ENCODE measurements at places on chromosomes 11 and 22. TPM values are rescaled to one million over a fixed set of nuclear protein-coding genes. Genes with fewer than 3 reads are reported as not detected.

Gene DDTL
- total RNA-seq = 3.5 TPM

Gene OR8J1
- not detected for total RNA-seq

Gene WDR74
- 289 TPM for total RNA-seq

GRCh38 chr22:30219049-30219654, 27.4 kb downstream of the LIF start:
- DNase-seq = no peak
- no peaks in the 10 kb centered on the region for H3K27me3 ChIP-seq
- H3K4me3 ChIP-seq = no peak overlapping the region
- no peak overlapping the region for H3K27ac ChIP-seq
- peaks cover 48% of the 10 kb centered on the region for H3K4me1 ChIP-seq

GRCh38 chr11:73048446-73048845, 93.7 kb downstream of the FCHSD2 start:
- H3K4me1 ChIP-seq = no peaks in the 10 kb centered on the region
- no peaks in the 10 kb centered on the region for H3K27me3 ChIP-seq
- peak overlapping the region; percentile 9 for H3K27ac ChIP-seq
- H3K36me3 ChIP-seq = no peaks in the 10 kb centered on the region
- H3K4me3 ChIP-seq = no peak overlapping the region

GRCh38 chr22:36376265-36376664, 11.5 kb downstream of the MYH9 start:
- DNase-seq = no peak
- H3K4me1 ChIP-seq = peaks cover 100% of the 10 kb centered on the region
- H3K4me3 ChIP-seq = peak overlapping the region; percentile 42
- peaks cover 48% of the 10 kb centered on the region for H3K36me3 ChIP-seq

GRCh38 chr11:98234698-98235097, 786.1 kb upstream of the CNTN5 start:
- no peaks in the 10 kb centered on the region for H3K36me3 ChIP-seq
- H3K4me3 ChIP-seq = no peak overlapping the region
- no peaks in the 10 kb centered on the region for H3K27me3 ChIP-seq
- no peak overlapping the region for H3K27ac ChIP-seq

DNA sequence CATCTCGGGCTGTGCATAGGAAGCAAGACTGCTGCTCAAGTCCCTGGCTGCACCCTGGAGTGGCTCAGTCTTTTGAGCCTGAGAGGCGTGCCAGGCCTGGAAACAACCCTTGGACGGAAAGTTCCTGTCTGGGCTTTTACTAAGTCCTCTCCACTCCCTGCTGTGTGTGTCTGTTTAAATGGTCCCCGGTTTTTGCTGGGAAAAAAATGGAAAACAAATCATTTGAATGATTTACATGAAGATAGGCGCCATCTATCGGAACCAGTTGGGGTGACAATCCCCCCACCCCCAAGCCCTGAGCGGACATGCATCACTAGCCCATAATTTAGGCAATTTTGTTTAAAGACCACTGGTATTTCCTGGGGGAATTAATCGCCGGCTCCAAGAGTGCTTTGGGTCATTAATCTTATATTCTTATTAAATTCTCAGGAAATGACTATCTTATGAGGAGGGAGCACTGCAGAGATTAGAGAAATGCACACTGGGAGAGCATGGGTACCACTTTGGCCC, 2.7 kb upstream of the GAB2 start:
- peaks cover 5% of the 10 kb centered on the region for H3K27me3 ChIP-seq
- H3K27ac ChIP-seq = no peak overlapping the region
- peak; percentile 32 for DNase-seq

- no peaks in the 10 kb centered on the region for H3K27me3 ChIP-seq
- no peaks in the 10 kb centered on the region for H3K36me3 ChIP-seq
- H3K27ac ChIP-seq = no peak overlapping the region
- no peaks in the 10 kb centered on the region for H3K4me1 ChIP-seq
- no peak for DNase-seq
Measured at GRCh38 chr11:25769287-25769686, 562.6 kb upstream of the ANO3 start.

DNA sequence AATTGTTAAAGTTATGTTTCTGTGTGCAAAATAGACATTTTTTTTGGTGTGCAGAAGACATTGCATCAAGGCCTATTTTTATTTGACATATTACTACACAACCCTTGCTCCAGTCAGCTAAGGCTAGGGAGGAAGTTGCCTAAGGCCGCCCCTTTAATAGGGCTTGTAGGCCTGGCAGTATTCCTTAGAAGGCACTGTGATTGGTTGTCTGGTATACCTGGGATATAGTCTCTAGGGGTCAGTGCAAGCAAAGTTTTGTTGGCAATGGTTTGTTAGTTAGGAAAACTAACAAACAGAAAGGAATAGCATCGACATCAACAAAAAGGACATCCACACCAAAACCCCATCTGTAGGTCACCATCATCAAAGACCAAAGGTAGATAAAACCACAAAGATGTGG, 16.9 kb downstream of the CCDC15 start:
- no peak overlapping the region for H3K4me3 ChIP-seq
- no peaks in the 10 kb centered on the region for H3K36me3 ChIP-seq
- H3K27ac ChIP-seq = no peak overlapping the region
- DNase-seq = no peak
- H3K27me3 ChIP-seq = no peaks in the 10 kb centered on the region
- no peaks in the 10 kb centered on the region for H3K4me1 ChIP-seq

DNA sequence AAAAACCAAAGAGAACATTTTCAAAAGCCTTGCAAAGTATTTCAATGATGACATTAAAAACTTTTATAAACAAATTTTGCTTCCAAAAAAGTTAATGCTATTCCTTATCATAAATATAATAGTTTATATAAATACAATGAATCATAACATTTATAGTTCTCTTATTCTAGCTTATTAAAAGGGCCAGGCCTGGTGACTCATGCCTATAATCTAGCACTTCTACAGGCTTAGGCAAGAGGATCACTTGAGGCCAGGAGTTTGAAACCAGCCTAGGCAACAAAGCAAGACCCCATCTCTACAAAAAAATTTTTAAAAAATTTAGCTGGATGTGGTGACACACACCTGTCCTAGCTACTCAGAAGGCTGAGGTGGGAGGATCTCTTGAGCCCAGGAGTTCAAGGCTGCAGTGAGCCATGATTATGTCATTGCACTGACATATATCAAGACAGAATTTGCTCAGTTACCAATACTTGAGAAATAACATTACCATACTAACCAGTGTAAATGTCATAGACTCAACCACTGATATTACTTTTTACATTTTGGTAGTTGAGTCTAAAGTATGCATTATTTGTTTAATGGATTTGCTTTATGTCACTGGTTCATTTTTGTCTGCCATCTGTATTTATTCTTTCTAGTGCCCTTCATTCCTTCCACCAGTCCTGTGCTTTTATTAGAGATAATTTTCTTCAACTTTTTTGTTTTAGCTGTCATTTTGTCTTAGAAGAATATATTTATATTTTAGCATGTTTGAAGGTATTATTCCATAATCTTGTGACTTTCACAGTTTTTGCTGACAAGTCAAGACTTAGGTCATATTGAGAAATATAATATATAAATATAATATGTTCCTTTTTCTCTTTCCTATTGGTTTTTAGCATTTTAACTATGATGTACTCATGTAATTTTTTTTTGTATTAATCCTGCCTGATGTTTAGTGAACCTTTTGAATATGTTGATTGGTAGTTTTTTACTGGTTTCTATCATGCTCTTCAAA, 56.2 kb downstream of the CYP2R1 start:
- no peaks in the 10 kb centered on the region for H3K27me3 ChIP-seq
- H3K4me1 ChIP-seq = no peaks in the 10 kb centered on the region
- no peak overlapping the region for H3K4me3 ChIP-seq
- H3K27ac ChIP-seq = no peak overlapping the region

GRCh38 chr22:46286941-46287872, 9.5 kb upstream of the GTSE1 start:
- no peaks in the 10 kb centered on the region for H3K27me3 ChIP-seq
- H3K27ac ChIP-seq = no peak overlapping the region
- DNase-seq = no peak
- no peak overlapping the region for H3K4me3 ChIP-seq
- peaks cover 7% of the 10 kb centered on the region for H3K36me3 ChIP-seq
- peaks cover 20% of the 10 kb centered on the region for H3K4me1 ChIP-seq

DNA sequence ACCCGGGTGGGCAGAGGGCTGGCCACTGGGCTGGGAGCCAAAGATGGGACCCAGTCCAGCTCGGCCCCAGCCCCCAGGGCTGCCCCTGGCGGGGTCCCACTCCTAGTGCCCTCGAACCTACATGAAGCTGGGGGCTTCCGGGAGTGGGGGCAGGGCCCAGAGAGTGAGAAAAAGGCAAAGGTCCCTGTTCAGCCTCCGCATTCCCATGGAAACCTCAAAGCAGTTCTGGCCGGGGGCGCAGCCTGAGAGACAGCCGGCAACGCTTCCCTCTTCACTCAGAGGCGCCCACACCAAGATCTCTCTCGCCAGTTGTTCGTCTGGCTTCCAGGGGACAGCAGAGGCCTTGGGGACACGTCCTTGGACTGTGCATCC, 22.4 kb upstream of the ARHGAP8 start:
- H3K36me3 ChIP-seq = peaks cover 35% of the 10 kb centered on the region
- no peak overlapping the region for H3K4me3 ChIP-seq
- H3K27ac ChIP-seq = no peak overlapping the region
- DNase-seq = no peak
- no peaks in the 10 kb centered on the region for H3K27me3 ChIP-seq
- peaks cover 13% of the 10 kb centered on the region for H3K4me1 ChIP-seq

DNA sequence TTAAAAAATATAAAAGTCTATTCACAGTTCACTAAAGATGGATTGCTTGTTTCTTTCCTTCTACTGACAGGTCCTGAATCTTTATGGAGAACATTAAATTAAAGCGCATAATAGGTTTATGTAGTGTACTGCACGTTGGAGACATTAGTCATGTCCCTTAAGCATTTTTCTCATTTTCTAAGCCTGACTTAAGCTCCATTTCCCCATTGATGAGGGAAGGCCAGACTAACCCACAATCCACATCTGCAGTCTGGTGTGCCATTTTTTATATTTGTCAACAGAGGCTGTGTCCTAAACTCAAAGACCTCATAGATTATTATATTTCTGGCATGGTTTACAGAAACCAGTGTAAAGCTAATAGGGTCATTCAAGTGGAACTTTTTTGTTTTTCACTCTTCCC, 39.9 kb downstream of the CADM1 start:
- H3K4me1 ChIP-seq = no peaks in the 10 kb centered on the region
- no peak for DNase-seq
- no peak overlapping the region for H3K27ac ChIP-seq
- no peak overlapping the region for H3K4me3 ChIP-seq

DNA sequence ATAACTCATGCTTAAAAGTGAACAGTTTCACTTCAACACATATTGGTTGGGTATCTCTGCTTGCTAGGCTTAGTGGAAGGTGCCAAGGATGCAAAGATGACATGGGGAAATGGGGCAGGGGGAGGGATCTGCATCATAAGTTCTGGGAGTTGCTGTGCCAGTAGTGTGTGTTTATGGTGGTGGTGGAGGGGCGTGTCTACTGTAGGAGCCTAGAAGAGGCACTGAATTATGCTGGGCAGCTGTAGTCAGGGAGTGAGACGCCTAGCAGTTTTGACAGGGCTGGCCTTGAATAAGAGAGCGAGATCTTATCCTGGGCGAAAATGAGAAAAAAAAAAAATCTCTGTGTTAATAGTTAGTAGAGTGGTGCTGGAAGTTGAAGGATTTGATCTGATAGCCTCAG, 3.0 kb downstream of the ELMOD1 start:
- no peak overlapping the region for H3K4me3 ChIP-seq
- H3K27ac ChIP-seq = no peak overlapping the region
- no peak for DNase-seq
- peaks cover 74% of the 10 kb centered on the region for H3K27me3 ChIP-seq
- H3K4me1 ChIP-seq = peaks cover 25% of the 10 kb centered on the region

DNA sequence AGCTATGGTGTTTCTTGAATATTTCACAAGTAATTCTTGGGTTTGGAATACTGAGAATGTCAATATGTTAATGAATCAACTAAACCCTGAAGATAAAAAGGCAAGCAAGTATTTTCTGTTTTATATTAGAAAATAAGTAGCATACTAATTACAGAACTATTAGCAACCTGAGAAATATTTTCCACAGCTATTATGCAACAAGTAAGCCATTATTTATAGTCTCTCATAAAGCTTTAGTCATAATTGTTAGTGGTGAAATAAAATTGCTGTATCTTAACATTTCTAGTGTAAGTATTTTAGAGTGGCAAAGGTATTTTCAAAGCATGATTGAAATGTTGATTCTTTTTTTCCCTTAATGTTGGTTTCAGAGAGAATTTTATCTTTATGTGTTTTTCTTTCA, 53.3 kb downstream of the FAR1 start:
- H3K27me3 ChIP-seq = no peaks in the 10 kb centered on the region
- H3K4me3 ChIP-seq = no peak overlapping the region
- peaks cover 21% of the 10 kb centered on the region for H3K36me3 ChIP-seq
- H3K27ac ChIP-seq = no peak overlapping the region

- H3K36me3 ChIP-seq = peaks cover 12% of the 10 kb centered on the region
- no peak overlapping the region for H3K4me3 ChIP-seq
- DNase-seq = peak; percentile 52
Measured at GRCh38 chr11:107799218-107799859, 59.2 kb downstream of the SLC35F2 start.

DNA sequence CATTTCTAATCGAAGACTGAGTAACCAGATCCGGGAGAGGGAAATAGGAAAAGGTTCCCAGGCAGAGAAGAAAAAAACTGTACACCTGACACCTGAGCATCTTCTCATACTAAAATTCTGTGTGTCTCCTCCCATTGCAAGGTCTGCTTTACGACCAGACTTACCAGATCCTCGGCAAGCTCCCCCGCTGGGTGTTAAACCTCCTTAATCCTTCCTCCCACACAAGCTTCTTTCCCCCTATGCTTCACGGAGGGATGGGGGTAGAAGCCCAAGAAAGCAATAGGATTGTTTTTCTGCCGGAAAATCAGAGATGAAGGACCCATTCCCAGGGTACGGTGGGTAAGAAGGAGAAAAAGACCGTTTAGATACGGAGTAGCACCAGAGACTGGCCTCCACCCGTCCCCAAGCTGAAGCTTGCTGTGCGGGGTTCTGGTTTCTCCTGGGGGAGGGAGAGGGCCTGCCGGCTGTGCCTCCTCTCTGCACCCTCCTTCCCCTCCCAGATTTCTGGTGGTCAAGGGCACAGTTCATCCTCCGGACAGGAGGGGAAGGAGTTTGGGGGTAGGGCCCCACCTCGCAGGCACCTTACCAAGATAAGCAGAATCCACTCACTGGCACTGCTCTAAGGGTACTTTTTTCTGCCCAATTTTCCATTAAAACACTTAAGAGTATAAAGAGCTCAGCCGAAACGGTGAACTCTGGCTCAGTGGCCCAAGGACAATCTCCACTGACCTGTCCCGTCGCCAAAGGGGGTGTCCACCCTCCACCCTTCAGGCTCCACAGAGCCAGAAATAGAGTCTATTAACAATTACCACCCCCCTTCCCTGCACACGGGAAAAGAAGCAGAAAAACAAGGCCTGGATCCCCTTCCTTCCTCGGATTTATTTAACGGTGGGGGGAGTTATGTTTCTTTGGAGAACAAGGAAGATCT, 1.2 kb downstream of the TOB2 start:
- H3K27me3 ChIP-seq = no peaks in the 10 kb centered on the region
- DNase-seq = no peak
- H3K36me3 ChIP-seq = peaks cover 7% of the 10 kb centered on the region
- H3K4me3 ChIP-seq = peak overlapping the region; percentile 98
- peak overlapping the region; percentile 97 for H3K27ac ChIP-seq
